ENCODE measurements at places on chromosomes 7 and 10. TPM values are rescaled to one million over a fixed set of nuclear protein-coding genes. Genes with fewer than 3 reads are reported as not detected.

Gene TEX36
- polyA plus RNA-seq, result not detected

Gene ADGRA1
- polyA plus RNA-seq, result 0.23 TPM

Gene PRSS2
- polyA plus RNA-seq, result not detected

Gene KLF14
- polyA plus RNA-seq, result not detected

Gene ARHGEF5
- 10.2 TPM for polyA plus RNA-seq

Gene HNRNPA2B1
- 1,577 TPM for polyA plus RNA-seq

Gene CEP41
- polyA plus RNA-seq, result 26.2 TPM

Gene TET1
- 37.2 TPM for polyA plus RNA-seq

Gene FAM180A
- not detected for polyA plus RNA-seq

- DNase-seq, result peak; percentile 60
These were observed 13.2 kb downstream of the HDAC9 start for GRCh38 chr7:18508443-18509427.

GRCh38 chr7:77837275-77837674, 38.7 kb downstream of the PHTF2 start:
- DNase-seq, result no peak

GRCh38 chr10:120794390-120794789, 56.8 kb upstream of the WDR11 start:
- DNase-seq, result no peak

DNA sequence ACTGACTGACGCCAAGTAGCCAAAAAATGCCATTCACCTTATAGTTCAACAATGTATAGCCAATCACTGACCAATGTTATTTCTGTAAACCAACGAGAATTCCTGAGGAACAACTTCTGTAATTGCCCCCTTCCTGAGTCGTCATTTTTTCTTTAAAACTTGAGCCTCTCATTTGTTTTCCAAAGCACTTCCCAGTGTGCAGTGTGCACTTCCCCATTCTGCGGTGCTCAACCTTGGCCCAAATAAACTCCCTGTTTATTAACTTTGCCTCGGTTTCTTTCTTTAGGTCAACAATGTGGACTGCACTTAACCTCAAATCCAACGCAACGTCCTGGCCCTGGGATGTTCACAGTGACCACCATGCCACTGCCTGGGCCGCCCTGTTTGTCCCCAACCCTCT, 15.1 kb downstream of the PKD1L1 start:
- no peak for DNase-seq

GRCh38 chr10:54772468-54773122, 28.4 kb downstream of the PCDH15 start:
- no peak for DNase-seq

- no peak for DNase-seq
These were observed 87.1 kb downstream of the SAMD9 start for GRCh38 chr7:93030605-93031225.

DNA sequence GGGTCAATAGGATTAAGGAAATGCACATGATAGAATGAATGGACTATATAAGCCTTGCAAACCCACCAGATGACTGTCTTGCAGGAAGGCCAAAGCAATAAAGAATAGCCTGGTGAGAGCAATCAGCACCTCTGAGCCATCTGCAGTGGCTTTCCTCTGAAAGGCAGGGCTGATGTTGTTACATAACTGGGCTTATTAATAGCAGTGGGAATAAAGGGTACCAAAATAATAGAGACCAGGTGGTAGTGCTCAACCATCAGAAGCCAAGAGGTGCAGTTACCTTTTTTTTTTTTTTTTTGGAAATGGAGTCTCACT, 16.8 kb upstream of the VPS26A start:
- no peak for DNase-seq

DNA sequence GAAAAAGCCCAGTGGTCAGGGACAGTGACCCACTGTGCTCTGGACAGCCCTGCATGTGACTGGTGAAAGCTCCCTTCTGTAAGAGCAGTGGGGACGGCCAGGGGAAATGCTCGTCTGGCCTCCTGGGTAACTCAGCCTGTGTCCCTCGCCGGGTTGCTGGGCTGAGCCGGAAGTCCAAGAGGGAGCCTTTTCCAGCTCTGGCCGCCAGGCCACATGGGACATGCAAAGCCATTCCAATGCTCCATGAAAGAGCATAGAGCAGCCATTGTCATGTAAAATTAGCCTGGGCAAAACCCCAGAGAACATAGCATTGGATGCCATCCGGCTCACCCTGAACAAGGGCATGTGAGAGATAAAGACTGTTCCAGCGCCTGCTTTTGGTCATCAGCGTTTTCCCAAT, 64.9 kb upstream of the ADRB1 start:
- DNase-seq, result no peak

GRCh38 chr7:33192695-33193291, 63.4 kb downstream of the BBS9 start:
- DNase-seq, result no peak

- DNase-seq, result peak; percentile 78
These were observed 343.0 kb downstream of the CRPPA start for GRCh38 chr7:16078076-16078952.

DNA sequence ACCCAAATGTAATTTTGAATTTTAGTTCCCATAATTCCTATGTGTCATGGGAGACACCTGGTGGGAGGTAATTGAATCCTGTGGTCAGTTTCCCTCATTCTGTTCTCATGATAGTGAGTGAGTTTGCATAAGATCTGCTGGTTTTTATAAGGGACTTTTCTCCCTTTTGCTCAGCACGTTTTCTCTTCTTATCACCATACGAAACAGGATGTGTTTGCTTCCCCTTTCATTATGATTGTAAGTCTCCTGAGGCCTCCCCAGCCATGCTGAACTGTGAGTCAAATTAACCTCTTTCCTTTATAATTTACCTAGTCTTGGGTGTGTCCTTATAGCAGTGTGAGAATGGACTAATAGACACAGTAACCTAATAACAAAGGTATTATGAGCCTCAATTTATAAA, 36.1 kb upstream of the ZNF736 start:
- no peak for DNase-seq

GRCh38 chr10:3090388-3090787, 23.0 kb downstream of the PFKP start:
- DNase-seq, result no peak

DNA sequence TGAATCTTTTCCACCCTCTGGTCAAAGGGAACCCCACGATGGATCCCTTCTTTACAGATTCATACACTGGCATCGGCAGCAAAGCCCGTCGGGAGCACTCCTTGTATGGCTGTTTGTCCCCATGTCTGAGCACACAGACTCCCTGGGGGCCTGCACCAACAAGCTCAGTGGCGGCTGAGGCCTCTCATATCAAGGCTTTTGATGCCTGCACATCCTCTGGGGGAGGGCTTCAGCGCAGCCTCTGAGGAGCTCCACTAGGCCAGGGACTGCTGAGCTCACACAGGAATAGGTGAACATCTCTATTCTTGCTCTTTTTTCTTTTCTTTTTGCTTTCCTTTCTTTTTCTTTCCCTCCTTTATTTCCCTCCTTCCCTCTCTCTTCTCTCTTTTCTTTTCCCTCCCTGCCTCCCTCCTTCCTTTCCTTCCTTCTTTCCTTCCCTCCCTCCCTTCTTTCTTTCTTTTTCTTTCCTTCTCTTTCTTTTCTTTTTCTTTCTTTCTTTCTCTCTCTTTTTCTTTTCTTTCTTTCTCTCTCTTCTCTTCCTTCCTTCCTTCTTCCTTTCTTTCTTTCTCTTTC, 174.6 kb downstream of the CCDC3 start:
- peak; percentile 11 for DNase-seq

- no peak for DNase-seq
These were observed 11.2 kb upstream of the GSTO1 start for GRCh38 chr10:104243512-104243911.

DNA sequence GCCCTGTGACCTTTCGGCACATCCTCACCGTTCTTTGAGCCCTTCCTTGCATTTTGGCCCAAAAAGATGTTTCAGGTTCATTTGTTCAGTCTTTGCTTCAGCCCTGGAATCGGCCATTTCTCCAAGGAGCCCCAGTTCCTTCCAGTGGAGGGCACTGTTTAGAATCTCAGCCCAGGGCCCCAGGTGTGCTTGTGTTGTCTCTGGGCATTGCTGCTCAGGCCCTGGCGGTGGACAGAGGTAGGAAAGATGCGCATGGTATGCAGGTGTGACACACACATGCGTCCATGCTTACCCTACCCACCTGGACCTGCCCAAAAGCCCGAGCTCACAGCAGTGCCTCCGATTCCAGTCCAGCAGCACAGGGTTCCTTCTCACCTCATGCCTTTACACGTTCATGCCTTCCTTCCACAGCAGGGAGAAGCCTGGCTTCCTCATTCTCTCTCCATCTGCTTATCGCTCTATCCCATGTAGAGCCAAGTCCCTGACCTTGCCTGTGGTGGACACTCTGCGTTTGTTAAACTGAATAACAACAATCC, 70.6 kb downstream of the LHPP start:
- peak; percentile 91 for DNase-seq

DNA sequence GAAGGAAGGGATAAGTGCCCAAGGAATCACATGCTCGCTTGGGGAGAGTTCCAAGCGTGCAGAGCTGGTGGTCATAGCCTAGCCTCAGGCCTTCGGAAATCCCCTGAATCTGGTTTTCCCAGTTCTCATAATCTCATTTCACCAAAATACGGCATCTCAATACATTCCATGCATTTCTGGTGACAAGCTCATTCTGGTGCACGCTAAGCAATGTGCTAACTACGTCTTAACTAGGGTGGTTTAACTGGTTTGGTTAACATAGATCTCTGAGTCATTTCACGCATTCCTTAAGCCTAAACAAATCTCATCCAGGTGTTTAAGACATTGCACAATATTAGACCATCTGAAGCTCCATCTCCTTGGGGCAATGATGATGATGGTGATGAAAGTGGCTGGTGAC, 72.9 kb upstream of the STEAP1B start:
- no peak for DNase-seq

DNA sequence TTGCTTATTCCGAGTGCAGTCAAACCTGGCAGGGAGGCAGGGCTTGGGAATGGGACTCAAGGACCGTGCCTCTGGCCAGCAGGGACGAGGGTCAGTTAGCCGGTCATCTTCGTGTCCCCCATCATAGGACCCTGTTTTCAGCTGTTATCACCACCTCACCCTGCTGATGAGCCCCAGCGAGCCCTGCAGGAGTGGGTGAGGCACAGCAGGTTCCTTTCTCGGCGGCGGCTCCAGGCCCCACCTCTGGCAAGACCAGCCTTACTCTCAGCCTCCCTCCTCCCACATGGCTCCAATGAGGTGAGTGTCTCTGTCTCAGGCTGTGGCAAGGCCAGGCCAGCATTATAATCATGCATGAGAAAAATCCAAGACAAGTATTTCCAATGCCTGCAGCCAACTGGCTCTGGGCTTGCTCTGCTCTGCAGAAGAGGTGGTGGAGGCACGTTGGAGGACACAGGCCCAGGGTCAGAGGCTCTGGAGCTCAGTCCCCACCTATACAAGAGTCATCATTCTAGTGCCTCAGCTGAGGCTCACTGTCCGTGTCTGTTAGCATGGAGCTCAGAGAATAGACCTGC, 15.7 kb downstream of the PKD1L1 start:
- DNase-seq, result no peak

- DNase-seq, result peak; percentile 86
These were observed 143.0 kb upstream of the HDAC9 start for GRCh38 chr7:18352339-18353255.

GRCh38 chr7:134514106-134514505, 13.3 kb upstream of the AKR1B10 start:
- DNase-seq, result no peak

DNA sequence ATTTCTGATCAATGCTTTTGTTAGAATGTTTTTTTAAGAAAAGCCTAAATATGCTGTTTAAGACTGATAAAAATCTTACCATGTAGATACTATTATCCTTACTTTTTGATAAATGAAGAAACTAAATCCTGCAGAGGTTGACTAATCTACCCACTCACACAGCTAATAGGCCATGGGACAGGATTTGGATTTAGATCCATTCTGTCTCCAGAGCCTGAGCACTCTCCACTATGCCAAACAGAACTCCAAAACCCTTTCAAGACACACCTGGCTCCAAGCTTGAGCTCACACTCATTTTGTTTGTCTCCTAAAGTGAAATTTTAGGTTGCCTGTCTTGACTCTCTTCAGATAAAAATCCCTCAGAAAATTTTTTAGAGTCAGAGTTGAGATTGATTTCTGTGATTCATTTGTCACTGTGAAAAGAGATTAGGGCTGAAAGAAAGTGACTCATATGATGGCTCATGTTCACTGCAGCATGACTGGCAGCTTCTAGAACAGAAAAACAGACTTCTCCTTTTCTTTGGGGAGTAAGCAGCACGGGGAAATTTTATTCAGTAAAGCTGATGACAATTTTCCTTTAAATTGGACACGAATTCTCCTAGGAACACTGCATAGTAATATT, 132.3 kb upstream of the POT1 start:
- no peak for DNase-seq

GRCh38 chr10:48519481-48520183, 85.2 kb downstream of the ARHGAP22 start:
- no peak for DNase-seq

DNA sequence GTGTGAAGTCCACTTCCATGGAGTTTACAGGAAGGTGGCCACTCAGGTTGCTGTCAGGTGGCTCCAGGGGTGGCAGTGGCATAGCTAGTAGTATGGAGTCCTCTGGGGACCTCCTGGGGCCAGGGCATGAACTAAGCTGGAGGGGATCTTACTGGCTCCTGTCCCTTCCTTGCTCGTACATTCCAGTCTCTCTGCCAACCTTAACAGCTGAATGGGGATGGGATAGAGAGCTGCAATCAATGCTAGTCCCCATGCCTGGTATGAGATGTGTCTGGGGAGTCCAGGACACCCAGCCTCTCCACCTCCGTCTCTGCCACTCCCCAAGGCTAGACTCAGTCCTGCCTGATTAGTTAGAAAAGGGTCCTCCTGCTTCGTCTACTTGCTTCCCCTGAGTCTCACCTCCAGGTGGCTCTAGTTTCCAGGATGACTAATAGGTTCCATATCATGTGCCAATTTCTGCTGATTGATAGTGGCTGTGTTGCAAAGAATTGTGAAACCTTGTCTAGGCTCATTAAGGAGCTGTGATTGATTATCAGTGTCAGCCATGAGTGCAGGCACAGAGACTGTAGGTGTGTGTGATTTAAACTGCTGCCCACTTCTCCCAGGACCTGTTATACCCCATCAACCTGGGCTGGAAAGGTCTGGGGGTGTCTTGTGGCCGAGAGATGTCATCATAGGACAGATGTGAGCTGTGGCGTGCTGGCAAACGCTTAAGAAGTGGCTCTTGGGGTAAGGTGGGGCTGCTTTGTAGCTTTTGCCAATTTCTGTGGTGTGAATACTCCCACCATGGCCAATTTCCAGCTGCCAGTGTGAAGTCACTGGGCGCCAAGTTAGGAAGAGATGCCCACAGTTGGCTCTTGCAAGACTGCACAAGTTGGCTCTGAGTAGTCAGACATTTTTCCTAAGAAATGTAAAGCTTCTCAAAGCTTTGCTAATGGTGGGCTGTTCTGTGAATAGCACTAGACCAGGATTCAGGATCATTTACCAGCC, 59.8 kb downstream of the COL13A1 start:
- peak; percentile 64 for DNase-seq

DNA sequence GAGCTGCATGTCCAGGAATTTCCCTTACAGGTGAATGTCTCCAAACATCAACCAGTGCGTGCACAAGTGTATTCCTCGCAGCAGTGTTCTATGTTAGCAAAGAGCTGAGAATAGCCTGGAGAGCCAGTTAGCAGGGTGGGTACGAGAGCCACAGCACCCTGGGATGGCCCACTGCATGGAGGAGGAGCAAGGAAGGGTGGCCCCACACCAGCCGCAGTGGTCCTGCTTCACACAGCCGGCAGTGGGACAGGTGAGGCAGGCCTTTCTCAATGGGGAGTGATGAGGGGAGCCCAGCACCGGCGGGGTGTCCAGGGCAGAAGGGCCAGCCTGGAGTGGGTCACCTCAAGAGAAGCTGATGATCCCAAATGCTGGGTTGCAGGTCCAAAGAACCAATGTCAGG, 240.7 kb downstream of the TCERG1L start:
- no peak for DNase-seq
